ENCODE measurements at places on chromosomes 2 and 18.

DNA sequence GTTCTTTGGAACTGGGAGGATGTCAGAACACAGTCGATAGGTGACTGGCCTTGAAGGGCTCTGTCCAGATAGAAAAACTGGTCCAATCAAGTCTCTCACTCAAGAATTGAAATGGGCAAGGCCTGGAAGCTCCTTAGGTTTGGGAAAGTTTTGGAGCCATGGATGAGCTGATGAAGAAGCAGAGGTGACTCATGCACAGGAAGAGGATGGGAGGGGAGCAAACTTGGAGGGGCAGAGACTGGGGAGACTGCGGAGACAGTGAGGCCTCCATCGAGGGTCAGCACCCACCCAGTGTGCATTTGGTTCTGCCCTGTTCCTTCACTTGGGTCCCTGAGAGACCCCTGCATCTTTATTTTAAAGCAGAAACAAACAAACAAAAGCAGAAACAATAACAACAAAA, 41.1 kb downstream of the SOWAHC start:
- DNase-seq = peak; percentile 24

DNA sequence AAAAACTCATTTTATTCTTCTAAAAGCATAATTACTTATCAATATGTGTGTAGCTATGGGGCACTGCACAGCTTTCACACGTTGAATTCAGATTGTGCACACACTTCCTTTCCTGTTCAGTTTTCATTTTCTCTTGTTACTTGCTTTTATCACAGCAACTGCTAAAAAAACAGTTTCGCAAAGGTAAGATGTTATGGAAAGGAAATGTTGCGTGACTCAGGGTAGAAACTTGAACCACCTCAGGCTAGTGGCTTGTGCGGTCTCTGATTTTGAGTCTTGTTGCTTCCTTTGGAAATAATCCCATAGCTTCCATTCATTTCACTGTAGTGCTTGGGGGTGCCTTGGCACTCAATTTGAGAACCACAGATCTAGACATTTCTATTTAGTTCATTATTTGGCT, 171.9 kb downstream of the FMNL2 start:
- DNase-seq = peak; percentile 94

GRCh38 chr18:45690975-45691815, 32.8 kb upstream of the SLC14A1 start:
- peak; percentile 80 for DNase-seq

GRCh38 chr18:3250237-3251107, 2.9 kb downstream of the MYL12A start:
- peak; percentile 77 for DNase-seq

DNA sequence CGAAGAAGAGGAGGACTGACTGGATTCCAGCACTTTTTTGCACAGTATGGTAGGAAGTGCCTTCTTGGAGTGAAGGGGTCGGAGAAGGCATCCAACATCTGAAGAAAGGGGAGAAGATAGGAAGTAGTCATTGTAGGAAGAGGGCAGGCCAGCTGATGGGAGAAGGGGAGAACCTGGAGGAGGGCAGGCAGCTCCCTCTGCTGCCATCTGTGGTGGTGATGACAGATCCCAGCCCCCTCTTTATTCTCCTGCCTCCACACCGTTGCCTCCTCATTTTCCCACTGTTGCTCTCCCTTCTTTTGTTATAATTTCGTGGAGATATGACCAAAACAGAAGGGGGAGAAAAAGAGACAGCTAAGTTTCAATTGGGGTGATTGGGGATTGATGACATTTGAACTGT, 2.9 kb upstream of the SCYGR2 start:
- DNase-seq = no peak

GRCh38 chr18:36760598-36760997, 68.2 kb downstream of the TPGS2 start:
- no peak for DNase-seq

DNA sequence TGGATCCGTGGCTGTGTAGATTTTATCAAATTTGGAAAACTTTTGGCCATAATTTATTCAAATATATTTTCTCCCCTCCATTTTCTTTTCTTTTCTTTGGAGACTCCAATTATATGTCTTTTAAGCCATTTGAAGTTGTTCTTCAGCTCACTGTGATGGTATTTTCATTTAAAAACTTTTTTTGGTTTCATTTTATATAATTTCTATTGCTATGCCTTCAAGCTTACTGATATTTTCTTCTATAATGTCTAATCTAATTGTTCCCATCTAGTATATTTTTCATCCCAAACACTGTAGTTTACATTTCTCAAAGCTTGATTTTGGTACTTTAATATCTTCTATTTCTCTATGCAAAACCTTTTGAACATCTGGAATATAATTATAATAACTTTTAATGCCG, 72.5 kb downstream of the WDR7 start:
- no peak for DNase-seq

DNA sequence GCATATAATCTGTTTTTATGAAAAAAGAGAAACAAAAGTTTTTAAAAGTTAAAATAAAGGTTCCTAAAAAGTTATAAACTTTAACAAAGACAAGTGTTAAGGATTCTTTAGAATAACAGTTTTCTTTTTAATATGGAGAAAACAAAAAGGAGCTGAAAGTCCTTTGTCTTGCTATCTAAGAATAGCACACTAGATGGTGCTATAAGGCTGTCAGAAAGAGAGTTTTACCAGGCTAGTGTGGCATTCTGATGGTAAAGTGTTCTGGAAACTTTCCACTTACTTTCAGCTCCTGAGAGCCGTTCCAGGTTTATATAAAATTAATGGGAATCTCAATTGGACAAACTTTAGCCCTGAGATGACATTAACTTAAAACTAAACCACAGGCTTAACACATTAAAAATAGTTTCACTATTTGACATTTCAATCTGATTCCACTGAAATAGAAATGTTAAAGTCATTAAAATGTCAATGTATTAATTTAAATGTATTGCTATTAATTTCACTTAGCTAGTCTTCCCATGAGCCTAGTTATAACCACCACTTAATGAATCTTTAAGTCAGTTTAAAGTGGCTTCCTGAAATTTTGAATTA, 3.7 kb downstream of the FBXO48 start:
- DNase-seq = peak; percentile 40

DNA sequence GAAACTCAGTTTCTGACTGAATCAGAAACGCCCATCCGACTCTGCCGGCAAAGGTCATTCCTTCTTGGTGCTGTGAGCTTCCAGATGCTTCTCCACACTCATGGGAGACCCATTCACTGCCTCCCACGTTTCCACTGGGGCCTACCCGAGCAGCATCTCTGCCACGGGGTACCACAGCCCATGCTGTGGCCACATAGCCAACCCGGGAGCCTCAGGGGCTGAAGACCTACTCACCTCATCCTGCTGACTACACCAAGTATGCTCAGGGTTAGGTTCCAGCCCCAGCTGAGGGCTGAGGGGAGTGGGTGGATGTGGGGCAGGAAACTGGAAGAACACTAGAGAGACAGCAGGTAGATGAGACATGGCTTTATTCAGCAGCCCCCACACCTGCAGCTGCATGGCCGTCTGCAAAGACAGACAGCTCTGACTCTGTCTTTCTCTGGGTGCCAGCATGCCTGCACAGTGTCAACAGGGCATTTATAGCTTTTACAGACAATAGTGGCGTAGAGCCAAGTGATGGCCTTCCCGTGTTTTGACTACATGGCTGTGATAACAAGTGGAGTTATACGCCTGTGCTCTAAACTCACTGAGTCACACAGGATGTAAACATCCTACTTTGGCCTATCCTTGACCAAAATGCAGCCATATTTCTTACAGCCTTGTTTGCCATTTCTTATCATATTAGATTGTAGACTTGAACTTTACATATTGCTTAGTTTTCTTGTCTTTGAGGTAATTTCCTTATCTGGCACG, 16.5 kb upstream of the KLHL23 start:
- DNase-seq = peak; percentile 56

DNA sequence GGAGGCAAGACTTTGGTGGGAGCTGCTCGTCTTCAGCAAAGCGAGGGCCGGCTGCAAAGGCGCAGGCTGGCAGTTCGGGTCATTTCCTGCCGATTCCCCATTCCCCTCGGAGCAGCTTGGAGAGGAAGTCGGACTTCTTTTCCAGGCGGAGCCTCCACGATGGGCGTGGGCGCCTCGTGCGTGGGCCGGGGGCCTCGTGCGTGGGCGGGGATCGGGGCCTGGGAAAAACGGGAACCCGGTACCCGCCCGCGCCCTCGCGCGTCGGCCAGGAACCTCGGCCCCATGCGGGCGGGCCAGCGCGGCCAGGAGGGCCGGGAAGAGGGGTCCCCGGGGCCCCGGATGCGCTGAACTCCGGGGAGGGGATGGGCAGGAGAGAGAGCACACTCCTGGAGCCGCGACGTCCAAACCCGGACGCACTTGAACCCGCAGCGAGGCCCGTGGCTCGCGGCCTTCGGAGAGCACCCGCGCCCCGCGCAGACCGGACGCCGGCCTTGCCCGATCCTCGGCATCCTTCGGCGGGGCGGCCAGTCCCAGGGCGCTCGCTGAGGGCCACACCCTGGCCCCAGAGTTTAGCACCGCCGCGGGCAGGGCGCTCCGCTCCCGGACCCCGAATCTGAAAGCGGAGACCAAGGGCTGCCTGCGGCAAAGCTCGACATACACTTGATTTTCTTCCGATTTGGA, 368.4 kb downstream of the MTX2 start:
- DNase-seq = peak; percentile 79

DNA sequence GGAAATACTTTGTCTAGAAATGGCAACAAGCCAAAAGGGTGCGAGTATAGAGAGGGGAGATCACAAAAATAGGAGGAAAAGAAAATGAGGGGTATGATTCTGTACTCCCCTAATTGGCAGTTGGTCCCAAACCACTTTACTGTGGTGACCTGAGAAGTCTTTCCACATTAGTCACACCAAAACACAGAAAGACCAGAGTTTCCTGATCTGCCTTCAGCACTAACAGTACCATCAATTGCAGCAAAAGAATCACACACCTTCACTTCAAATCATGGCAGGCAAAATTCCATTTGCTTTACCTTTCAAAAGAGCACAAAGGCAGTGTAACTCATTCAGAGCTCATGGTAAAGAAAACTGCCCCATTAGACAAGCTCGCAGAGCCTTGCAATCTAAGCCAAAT, 86.8 kb downstream of the ALK start:
- peak; percentile 44 for DNase-seq

DNA sequence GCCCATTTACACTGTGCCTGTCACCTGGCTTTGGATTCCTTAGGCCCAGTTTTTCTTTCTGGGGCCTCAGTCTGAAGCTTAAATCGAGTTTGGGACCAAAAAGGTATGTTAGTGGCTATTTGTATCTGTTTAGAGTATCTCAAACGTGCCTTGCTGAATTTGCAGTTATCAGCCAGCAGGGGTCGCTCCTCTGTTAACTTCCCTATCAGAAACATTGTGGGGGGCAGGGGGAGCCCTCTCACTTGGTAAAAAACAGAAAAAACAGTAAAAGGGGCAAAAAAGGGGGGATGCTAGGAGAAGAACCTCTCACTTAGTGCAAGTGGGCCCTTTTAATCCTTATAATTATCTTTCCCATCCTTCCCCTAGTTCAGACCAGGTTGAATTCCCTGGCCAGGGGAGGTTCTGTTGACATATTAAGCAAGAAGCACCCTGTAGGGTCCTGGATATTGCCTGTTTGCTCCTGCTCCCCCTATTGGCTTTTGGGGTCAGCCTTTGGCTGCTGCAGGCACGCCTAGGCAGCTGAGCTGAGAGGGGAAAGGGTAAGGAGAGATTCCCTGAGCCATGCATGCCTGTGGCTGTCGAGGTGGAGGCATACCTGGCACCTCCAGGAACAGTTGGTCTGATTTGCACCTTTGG, 8.8 kb upstream of the IFIH1 start:
- DNase-seq = no peak

DNA sequence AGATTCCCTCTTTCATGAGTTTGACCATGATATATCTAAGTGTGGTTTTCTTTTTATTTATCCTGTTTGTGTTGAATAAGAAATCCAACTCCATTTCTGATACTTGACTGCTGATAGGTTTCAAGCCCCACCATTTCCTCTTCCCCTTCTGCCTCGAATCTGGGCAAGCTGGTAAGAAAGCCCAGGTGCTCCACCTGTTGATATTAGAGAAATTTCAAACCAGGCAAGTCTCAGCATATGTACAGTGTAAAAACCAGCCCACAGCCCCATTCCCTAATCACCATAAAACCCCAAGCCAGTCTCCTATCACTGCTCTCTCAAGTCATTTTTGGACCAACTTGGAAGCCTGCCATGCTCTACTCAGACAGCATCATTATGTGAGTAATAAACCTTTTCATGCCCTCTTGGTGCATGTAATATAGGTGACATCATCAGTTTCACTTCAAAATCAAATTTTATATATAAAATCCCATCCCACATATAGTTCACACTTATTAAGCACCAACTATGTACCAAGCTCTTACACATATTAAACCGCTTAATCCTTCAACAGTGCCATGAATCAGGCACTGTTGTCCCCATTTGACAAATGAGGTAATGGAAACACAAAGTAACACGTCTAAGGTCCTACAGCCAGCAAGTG, 46.6 kb downstream of the SMAD2 start:
- peak; percentile 44 for DNase-seq

DNA sequence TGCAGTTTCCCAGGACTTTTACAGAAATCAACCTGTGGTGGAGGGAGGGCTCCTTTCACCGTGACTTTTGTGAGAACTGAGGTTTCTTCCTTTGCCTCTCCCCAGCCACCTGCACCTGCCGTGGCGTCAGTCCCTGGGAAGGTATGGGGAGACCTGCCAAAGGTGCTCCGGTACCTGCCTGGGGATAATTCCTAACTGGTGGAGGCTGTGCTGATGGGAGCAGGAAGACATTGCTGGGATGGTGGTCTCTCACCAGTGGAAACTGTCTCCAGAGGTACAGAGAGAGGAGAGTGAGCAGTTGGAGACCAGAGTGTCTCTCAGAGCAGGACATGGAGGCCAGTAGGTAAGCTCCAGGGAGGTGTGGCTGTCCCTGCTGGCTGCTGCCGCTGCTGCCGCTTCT, 52.6 kb downstream of the CIB4 start:
- no peak for DNase-seq

- DNase-seq = no peak
Measured at GRCh38 chr18:60090170-60090569, 190.4 kb downstream of the PMAIP1 start.

- DNase-seq = peak; percentile 28
Measured at GRCh38 chr2:236157366-236157765, 10.8 kb downstream of the GBX2 start.

GRCh38 chr18:50377061-50377798, 2.4 kb downstream of the SKA1 start:
- no peak for DNase-seq

DNA sequence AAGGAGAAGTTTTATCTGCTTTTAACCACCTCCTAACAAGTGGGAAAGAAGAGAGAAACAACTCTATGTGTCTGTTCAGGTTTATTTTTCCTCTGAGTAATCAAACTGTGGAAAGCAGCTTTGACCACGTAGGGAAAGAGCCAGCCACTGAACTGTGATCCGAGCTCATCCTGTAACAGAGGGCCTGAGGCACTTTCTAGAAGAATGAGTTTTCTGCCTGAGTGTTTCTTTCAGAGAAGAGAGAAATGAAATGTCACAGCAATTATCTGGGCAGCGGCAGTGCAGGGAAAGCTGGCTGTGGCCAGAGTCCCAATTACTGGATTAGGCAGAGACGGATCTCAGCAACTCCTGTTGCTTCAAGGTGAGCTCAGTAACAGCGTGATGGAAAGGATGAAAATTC, 151.9 kb downstream of the CD226 start:
- peak; percentile 10 for DNase-seq
